ENCODE measurements at places on chromosomes 5 and 9.

GRCh38 chr5:141941307-141941706 lies 16.7 kb downstream of the PCDH12 start:
- DNase-seq = no peak

DNA sequence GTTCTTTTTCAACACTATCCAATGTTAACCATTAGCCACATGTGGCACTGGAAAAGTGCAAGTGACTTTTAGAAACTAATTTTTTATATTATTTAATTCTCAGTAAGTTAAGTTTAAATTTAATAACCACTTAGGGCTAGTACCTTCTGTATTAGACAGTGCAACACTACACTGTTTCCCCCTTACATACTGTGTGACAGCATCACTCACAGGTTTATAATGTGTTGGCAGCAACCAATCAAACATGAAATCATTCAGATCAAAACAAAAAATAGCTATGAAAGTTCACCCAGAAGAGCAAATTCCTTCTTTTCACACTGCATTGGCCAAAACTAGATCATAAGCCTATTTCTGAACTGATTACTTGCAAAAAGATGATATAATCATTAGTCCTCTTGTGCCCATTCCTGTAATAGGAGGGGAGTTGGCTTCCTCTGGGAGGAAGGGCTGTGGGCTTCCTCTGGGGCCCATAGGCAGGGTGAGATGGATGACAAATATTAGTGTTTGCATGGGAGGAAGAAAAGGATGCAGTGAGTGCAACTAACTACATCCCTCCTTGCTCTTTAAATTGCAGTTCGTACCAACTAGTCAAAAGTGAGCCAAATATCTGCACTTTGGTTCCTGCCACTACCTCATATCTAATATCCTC lies 708.1 kb upstream of the RGMB start:
- no peak for DNase-seq

DNA sequence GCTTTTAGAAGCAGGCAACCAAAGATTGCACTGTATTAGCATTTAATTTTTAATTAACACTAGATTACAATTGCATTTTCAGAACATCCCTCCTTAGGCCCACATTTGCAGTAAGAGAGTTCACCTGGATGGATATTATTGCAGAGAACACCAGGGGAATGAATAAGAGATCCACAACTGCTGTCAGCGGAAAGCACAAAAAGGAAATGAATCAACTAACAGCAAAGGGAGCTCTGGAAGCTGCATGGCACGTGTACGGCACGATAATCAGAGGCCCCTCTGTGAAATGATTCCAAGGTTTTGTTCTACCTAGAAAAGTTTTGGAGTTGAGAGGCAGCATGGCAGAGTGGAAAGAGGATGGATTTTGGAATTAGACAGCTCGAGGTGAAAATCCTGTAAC lies 361.2 kb upstream of the C9orf72 start:
- no peak for DNase-seq

DNA sequence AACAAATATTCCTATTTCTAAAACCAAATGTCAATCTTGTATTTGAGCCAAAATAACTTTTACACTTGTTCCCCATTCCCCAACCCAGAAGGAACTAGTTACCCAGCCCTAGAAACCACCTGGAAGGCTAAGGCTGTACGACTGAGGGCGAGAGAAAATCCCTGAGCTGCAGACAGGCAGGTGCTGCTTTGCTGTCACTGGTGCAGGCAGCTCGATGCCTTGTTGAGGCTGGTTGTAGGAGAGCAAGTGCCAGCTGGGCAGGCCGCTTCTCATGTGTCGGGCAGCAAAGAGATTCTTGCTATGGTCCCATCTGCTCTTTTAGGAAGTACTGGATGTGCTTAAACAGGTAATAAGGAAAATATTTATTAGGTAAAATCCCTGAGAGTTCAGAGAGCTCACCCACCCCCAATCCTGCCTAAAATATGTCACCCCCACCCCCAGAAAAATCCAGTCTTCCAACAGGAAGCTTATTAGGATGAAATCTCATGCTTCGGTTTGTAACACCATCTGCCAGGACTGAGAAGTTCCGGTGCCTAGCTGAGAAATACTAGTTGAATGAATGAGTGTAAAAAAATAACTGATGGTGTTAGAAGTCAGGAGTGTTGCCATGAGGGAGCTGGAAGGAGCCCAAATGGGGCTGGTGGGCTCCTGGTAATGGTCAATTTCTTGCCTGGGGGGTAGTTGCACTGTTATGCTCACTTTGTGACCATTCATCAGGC lies 91.1 kb upstream of the DMRT1 start:
- no peak for DNase-seq

DNA sequence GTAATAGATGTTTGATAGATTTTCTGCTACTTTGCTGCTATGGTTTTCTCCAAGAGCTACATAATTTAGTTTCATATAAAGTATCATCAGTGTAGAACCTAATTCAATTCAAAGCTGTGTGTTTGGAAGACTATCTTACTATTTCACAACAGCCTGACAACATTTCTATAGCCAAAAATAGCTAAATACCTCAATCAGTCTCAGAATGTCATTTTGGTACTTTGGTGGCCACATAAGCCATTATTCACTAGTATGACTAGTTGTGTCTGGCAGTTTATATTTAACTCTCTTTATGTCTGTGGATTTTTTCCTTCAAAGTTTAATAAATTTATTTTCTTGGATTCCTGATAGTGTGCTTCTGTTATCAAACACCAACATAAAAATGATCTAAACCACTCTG lies 35.1 kb upstream of the CCDC152 start:
- DNase-seq = no peak

GRCh38 chr5:174692982-174693422 lies 31.4 kb upstream of the MSX2 start:
- no peak for DNase-seq

GRCh38 chr5:4480528-4481349 lies 659.4 kb upstream of the ADAMTS16 start:
- DNase-seq = no peak

DNA sequence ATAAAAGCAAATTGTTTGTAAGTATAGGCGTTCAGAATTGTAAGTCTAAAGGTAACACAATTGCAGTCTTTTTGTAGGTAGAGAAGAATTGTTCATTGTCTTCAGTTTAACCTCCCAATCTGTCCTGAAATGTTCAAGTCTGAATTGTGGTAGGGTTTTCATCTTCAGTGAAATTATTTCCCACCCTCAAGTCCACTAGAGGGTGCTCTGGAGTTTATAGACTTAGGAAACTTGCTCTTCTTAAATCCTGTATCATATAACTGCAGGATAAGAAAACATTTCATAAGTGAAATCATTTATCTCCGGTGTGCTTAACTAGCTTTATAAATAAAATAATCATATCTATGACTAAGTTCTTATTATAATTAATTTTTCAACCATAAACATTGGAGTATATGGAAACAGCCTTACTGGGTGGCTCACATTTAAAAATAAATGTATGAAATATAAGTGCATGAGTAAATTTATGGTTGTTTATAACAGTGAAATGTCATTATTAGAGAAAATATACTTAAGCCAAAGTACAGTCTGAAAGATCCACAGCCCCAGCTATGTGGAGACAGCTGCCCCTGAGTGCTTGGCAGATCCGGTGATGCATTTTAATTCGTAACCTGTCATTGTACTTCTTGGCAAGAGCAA lies 182.4 kb upstream of the OTULINL start:
- DNase-seq = no peak

DNA sequence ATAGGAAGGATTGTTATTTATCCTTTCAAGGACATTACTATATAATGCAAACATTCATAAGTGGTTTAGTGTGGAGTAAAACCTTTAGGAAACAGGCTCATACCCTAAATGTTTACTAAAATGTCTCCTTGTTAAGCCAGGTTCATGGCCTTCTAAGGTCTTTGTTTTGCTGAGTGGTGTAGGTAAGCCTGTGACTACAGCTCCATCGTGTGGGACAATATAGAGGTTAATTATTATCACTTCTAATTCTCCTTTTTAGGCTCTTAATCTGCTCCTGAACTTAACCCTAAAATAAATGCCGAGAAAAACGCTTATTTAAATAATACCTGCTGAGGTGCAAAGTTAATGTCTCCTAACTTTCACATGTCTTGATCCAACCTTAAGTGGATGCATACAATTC lies 43.8 kb downstream of the SPINK5 start:
- DNase-seq = no peak

DNA sequence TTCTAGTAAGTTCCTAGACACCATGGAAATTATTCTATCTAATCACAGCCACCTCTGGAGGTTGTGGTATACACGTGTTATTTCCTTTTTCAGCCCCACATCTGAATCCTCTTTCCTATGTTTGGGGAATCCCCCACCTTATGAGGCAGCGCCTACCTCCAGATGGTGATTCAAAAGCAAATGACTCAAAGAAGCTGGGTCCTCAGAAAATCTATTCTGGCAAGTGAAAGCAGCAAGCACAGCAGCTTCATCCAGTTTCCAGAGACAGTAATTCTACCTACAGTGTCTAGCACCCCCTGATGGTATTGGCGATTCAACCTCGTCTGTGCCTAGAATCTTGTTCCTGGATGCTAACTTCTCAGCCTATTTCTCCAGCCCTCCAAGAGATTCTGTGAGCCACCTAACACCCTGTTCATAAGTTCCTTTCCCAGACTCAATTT lies 43.0 kb downstream of the STRBP start:
- no peak for DNase-seq

DNA sequence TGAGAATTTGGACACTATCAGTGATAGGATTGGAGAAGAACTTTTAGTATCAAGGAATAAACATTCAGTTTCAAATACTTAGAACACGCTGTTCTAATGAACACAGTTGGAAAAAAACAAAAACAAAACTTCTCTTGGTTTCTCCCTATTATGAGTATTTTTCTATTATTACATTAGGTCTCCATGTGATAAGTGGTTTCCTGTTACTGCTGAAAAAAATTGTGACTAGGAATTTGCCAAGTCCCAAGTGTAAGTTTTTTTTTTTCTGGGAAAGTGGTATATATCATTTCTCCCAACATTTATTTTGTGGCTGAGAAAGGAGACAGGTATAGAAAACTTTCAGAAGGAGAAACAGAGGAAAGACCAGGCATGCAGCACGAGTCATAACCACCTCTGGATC lies 41.1 kb downstream of the PCSK1 start:
- DNase-seq = no peak

DNA sequence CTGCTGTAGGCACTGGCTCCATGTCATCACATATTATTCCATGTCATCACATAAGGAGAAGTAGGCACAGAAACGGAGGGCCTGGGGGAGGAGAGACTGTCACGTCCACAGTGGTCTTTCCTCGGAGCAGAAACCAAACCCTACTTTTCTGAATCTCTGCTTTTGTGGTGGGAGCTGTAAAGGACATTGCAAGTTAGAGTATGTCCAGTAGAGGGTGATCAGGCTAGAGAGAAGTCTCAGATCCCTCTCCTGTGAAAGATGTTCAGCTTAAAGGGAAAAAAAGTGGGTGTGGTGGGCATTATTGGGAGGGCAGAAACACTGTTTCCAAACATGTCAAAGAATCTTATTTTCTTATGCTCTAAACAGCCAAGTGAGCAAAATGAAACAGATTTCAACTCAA lies 19.4 kb upstream of the FBP2 start:
- no peak for DNase-seq

DNA sequence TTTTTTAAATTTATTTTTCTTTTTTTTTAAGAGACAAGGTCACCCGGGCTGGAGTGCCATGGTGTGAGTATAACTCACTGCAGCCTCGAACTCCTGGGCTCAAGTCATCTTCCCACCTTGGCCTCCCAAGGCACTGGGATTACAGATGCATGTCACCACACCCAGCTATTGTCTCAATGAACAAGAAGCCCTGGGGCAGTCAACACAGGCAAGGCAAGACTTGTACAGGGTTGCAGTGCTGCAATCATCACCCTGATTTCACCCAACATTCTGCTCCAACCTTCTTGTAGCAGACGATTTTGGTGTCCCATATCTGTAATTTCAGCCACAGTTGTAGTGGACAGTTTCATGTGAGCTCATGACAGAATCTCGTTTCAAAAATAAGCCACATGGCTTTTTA lies 205.8 kb upstream of the KIF2A start:
- no peak for DNase-seq

- no peak for DNase-seq
Observed at GRCh38 chr9:5448461-5449435, 1.6 kb upstream of the CD274 start.

GRCh38 chr5:40171971-40172370 lies 507.7 kb upstream of the PTGER4 start:
- no peak for DNase-seq

DNA sequence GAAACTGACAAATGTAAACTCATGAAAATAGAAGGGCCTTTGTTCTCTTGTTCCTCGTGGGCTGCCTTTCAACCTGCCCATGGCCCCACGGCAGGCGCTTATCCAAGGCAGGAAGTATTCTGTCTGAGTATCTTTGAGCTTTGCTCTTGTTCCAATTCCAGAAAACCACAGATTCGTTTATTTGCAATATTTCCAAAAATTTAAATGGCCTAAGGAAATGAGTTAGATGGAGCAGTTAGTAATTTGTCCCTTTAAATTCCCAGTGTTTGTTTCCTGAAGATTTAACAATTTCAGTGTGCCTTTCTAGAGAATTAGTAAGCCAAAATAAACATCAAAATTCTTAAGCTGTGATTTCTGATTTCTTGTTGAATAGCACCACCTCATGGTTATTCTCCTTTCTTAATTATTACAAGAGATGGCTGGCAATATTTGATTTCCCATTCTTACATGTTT lies 299.4 kb upstream of the RASA1 start:
- DNase-seq = no peak

DNA sequence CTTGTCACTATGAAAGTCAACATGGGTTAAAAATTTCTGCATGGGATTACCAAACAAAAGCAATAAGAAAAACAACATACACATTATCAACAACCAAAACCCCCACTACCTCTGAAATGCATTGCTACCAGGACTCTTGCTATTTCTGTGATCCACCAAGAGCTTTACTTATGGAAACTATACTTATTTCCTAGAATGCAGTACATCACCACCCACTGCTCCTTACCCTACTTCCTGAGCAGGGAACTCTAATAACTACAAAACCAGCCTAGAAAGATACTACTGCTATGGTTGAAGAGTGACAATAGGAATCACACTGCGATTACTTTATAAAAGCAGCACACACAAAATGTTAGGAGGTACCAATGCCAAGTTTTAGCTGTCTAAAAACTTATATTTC lies 22.2 kb downstream of the LURAP1L start:
- DNase-seq = no peak

- no peak for DNase-seq
Observed at GRCh38 chr5:144481861-144482260, 311.2 kb downstream of the KCTD16 start.

DNA sequence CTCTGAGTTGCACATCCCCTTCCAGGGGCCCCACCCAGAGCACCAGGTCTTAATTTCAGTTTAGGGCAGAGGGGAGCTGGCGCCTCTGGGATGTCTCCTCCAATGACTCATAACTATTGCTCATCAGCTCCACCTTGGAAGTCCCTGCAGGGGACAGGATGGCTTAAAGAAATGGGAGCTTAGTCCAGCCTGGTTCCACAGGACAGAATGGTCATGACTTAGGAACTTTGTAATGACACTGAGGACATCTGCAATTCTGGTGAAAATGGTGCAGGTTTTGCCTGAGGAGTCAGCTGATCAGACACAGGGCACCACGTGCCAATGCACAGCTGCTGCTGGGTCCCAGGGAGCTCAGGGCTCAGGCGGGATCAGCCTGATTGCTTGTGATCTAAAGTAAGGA lies 16.4 kb upstream of the PPP1R26 start:
- DNase-seq = no peak
